H1 (cell line): ENCODE measurements at places on chromosomes 3 and 15.

GRCh38 chr3:195869413-195870001 is 38.8 kb downstream of the TNK2 start:
- no peak overlapping the region for H3K4me3 ChIP-seq
- no peak overlapping the region for H3K27ac ChIP-seq
- no peak for DNase-seq
- H3K4me1 ChIP-seq = no peaks in the 10 kb centered on the region
- no peaks in the 10 kb centered on the region; the same call in 1 of the 2 replicates for H3K36me3 ChIP-seq

DNA sequence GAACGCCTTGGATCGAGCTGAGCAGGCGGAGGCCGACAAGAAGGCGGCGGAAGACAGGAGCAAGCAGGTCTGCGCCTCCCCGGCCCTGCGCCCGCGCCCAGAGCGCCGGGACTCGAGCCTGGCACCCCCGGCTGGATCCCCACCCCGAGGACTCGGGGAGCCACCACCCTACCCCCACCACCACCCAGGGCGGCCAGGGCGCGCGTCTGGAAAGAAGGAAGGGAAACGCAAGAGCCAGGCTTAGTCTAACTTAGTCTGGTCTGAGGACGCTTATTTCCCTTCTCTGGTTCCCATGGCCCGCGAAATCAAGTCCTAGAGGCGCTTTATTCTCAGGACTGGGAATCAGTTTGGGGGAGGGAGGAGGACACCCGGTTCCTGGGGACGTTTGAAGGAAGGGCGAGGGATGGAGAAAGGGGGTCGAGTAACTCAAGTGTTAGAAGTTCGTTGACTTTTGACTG is 359 bp downstream of the TPM1 start:
- H3K4me3 ChIP-seq = peak overlapping the region; percentile 92
- H3K27me3 ChIP-seq = no peaks in the 10 kb centered on the region
- DNase-seq = no peak
- H3K4me1 ChIP-seq = peaks cover 47% of the 10 kb centered on the region
- H3K27ac ChIP-seq = peak overlapping the region; percentile 76

- no peaks in the 10 kb centered on the region for H3K36me3 ChIP-seq
- no peak for DNase-seq
- no peak overlapping the region for H3K4me3 ChIP-seq
- H3K27ac ChIP-seq = no peak overlapping the region
- H3K4me1 ChIP-seq = no peaks in the 10 kb centered on the region
- no peaks in the 10 kb centered on the region for H3K27me3 ChIP-seq
These were observed 15.1 kb downstream of the TBC1D21 start for GRCh38 chr15:73888224-73889041.

- no peak overlapping the region for H3K27ac ChIP-seq
- no peak overlapping the region for H3K4me3 ChIP-seq
- H3K27me3 ChIP-seq = no peaks in the 10 kb centered on the region
- no peak for DNase-seq
- H3K4me1 ChIP-seq = no peaks in the 10 kb centered on the region
These were observed 160.7 kb downstream of the SQOR start for GRCh38 chr15:45795440-45796069.

GRCh38 chr3:122942937-122943827 is 84.4 kb downstream of the SEMA5B start:
- H3K36me3 ChIP-seq = no peaks in the 10 kb centered on the region
- H3K4me3 ChIP-seq = no peak overlapping the region
- peaks cover 3% of the 10 kb centered on the region for H3K4me1 ChIP-seq
- H3K27me3 ChIP-seq = no peaks in the 10 kb centered on the region; the same call in 1 of the 2 replicates

- DNase-seq = no peak
- H3K27me3 ChIP-seq = no peaks in the 10 kb centered on the region
- H3K27ac ChIP-seq = no peak overlapping the region
- H3K36me3 ChIP-seq = peaks cover 6% of the 10 kb centered on the region; the same call in 1 of the 2 replicates
These were observed 40.6 kb downstream of the DPP8 start for GRCh38 chr15:65476903-65477302.

DNA sequence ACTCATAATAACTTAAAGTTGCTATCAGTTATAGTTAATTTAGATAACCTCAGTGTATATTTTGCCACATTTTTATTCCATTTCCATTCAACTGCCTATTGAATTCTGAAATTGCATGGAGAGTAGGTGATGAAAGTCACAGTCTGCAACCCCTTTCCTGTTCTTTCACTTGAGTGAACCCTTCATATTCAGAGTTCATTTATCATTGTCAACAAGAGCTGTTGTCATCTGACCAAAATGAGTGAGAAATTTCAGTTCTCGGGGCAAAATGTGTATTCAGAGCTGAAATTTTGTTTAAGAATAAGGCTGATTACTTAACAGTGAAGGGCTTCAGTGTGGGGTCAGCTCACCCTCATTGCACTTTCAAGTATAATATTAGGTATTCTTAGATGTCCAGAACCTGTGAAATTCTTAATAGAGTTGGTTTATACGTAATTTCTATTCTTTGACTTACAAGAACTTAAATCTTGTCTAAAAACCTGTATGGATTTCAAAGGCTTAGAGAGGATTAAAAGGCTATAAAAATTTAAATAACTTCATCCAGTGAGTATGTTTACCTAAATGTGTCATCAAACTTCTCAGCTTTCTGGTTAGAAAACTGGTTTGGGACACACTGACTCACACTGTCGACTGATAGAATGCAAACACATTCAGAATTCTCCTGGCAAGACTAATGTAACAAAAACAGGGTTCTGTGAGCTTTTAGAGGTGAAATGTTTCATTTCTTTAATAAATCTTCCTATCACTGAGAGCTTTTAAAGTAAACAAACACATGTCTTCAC is 92.2 kb downstream of the CMSS1 start:
- H3K27me3 ChIP-seq = no peaks in the 10 kb centered on the region
- DNase-seq = no peak
- H3K4me3 ChIP-seq = no peak overlapping the region
- peaks cover 3% of the 10 kb centered on the region for H3K4me1 ChIP-seq
- H3K36me3 ChIP-seq = no peaks in the 10 kb centered on the region
